Stimulated activated CD4-positive, alpha-beta T cell treated with anti-CD3 and anti-CD28 coated beads, Interleukin-1b, Interleukin-23, amount 100 ng/mL, for 1 hour (primary cell): ENCODE measurements at places on chromosomes 2 and 18.

- DNase-seq, result no peak
Measured at GRCh38 chr2:233288663-233289062, 19.0 kb upstream of the SAG start.

GRCh38 chr18:63145851-63146555 is 173.6 kb downstream of the BCL2 start:
- no peak for DNase-seq

- no peak for DNase-seq
Measured at GRCh38 chr2:19228715-19229114, 129.7 kb downstream of the OSR1 start.

- no peak for DNase-seq
Measured at GRCh38 chr2:68231061-68231372, 21.3 kb downstream of the PPP3R1 start.

DNA sequence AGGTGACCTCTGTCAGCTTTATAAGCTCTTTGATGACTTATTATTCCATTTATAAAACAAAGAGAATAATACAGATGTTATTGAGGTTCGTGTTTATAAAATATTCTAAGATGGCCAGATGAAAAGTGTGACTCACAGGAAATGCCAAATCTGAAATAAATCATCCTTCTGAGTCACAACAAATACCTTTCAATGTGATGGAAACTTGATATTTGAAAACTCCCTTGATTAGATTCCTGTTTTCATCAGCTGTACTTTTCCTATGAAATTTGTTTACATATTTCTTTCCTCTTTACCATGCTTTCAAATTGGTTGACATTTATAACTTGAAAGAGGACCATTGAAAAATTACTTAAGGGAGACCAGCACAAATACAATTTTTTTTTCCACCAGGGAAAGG is 30.6 kb upstream of the PPP1R1C start:
- DNase-seq, result no peak

GRCh38 chr2:9060819-9061218 is 57.3 kb upstream of the MBOAT2 start:
- no peak for DNase-seq

GRCh38 chr2:223855426-223855825 is 18.0 kb upstream of the AP1S3 start:
- DNase-seq, result no peak

DNA sequence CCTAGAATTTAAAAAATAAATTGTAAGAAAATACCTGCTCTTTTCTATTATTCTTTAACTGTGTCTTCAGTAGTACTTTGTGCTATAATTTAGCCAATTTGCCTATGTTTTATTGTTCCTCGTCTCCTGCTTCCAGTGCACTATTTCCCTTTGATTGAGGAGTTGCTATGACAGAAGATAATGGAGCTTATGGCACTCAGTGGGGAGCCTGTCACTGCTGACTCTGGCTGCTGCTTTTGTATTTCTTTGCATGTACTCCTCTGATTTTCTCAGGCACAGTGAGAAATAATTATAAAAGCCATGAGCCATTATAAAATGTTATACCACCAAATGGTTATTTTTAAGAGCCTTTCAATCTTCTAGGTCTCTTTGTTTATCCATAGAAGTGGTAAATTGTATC is 1310.8 kb upstream of the SLC39A10 start:
- no peak for DNase-seq

- DNase-seq, result no peak
Measured at GRCh38 chr18:39448942-39449341, 1883.3 kb upstream of the CELF4 start.

DNA sequence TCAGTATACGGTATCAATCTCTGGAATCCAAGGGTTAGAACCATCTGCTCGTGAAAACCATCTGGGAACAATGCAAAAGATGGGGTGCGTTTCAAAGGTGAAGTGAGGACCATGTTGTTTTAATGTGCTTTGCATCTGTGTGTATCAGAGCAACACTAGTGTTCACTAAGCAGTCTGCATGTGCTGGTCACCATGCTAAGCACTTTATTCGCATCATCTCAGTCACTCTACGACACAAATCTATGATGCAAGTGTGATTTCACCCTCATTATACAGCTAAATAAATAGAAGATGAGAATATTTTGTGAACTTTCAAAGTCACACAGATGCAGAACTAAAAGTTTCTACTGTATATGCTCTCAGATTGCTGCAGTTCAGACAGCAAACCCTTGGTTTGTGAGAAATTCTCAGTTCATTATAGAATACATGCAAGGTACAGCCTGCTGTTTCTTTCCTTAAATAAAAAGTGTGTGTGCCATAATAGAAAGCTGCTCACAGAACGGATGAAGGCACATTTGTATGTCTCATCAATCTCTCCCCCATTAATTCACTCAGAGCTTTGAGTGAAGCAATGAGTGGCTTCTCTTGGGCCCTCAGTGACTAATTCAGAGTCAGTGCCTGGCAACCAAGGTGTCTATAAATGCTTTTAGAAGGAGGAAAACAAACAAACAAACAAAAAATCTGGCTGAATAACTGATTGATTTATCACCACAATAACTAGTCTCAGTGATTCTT is 652.8 kb upstream of the SOX11 start:
- DNase-seq, result no peak

DNA sequence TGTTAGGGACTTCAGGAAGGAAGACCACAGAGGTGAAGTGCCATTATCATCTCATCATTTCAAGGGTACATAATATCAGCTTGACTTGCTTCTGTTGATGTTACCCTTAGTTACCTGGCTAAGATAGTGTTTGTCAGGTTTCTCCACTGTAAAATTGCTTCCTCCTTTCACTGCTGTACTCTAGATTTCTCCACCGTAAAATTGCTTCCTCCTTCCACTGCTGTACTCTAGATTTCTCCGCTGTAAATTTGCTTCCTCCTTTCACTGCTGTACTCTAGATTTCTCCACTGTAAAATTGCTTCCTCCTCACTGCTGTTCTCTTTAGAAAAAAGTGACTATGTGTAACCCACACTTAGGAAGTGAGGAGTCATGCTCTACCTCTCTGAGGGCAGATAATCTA is 1460.3 kb downstream of the SUCLG1 start:
- DNase-seq, result no peak

DNA sequence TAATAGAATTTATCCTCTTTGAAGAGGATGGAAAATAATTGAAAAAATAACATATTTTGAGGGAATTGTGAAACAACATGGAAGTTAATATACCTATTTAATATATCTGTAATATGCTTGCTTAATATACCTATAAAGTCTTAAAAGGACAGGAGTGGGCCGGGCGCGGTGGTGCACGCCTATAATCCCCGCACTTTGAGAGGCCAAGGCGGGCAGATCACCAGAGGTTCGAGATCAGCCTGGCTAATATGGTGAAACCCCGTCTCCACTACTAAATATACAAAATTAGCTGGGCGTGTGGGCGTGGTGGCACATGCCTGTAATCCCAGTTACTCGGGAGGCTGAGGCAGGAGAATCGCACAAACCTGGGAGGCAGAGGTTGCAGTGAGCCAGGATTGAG is 254.9 kb downstream of the TMX3 start:
- DNase-seq, result no peak

GRCh38 chr2:240244543-240244942 is 104.1 kb upstream of the OTOS start:
- DNase-seq, result no peak

DNA sequence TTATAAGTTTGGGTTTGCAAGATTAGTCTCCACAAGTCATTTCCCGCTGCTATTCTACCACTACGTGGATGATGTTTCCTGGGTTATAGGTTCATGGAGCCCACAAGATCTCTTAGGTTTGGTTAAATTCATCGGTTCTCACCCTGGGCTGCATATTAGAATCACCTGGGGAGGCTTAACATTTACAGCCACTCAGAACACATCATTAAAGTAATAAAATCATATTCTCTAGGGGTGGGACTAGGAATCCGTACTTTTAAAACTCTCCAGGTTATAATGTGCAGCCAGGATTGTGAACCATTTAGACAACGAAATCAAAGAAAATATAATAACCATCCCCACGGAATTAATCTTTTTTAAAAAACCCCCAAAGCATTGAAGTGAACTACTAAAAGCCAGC is 167.7 kb downstream of the ACTR3 start:
- no peak for DNase-seq

- no peak for DNase-seq
Measured at GRCh38 chr18:457521-458412, 42.7 kb downstream of the COLEC12 start.

DNA sequence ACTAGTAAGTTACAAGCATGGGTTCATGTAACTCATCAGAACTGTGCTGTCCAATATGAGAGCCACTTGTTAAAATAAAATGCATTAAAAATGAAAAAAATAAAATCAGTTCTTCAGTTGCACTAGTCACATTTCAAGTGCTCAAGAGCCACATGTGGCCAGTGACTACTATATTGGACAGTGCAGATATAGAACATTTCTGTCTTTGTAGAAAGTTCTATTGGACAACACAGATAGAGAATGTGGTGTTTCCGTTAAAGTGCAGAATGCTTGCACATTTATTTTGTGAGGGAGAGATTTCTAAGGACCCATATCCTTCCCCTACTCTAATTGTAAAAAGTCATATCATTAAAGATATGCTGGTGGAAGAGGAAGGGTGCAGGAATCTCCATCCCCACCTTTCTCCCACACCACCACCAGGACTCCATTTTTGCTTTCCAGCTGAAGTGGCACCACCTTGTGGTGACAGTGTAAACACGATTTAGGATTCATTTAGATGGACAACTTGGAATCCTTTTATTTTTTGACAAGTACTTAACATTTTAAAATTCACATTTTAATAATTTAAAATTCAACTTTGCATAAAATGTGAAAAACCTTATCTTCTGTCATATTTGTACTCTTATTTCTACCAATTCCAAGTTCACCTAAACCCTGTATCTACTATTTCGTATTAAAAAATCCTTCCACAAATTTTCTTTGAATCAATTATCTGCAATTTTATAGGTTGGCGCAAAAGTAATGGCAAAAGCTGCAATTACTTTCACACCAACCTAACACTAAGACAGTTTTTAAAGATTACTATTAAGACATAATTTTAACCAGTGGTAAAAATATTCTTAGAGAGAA is 9.4 kb upstream of the CD302 start:
- no peak for DNase-seq

- DNase-seq, result no peak
Measured at GRCh38 chr2:201698588-201699226, at the start of gene MPP4. TSS of gene MPP4 (minus strand) at chr2:201698644. CDS start at chr2:201693954, 4,690 bp downstream.

- DNase-seq, result no peak
Measured at GRCh38 chr18:29160170-29160569, 983.2 kb upstream of the CDH2 start.

- DNase-seq, result no peak
Measured at GRCh38 chr2:231470246-231470900, 6.1 kb upstream of the NCL start.

DNA sequence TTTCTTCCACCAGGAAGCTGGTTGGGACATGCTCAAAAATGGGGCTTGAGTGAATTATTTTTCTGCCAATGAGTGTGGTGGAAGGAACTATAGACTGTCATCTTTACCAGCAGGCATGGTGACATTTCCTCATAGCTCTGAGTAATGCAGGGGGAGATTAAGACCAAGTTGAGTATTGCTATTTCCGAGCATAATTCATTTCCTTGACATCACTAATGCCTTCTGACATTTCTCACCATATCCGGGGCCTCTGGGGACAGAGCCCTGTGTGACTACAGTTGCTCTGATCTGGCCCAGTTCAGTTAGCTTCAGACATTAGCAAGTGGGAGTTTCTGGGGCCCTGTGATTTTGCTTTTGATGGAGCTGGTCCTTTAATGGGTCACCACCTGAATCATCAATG is 410.4 kb downstream of the MEIS1 start:
- no peak for DNase-seq

DNA sequence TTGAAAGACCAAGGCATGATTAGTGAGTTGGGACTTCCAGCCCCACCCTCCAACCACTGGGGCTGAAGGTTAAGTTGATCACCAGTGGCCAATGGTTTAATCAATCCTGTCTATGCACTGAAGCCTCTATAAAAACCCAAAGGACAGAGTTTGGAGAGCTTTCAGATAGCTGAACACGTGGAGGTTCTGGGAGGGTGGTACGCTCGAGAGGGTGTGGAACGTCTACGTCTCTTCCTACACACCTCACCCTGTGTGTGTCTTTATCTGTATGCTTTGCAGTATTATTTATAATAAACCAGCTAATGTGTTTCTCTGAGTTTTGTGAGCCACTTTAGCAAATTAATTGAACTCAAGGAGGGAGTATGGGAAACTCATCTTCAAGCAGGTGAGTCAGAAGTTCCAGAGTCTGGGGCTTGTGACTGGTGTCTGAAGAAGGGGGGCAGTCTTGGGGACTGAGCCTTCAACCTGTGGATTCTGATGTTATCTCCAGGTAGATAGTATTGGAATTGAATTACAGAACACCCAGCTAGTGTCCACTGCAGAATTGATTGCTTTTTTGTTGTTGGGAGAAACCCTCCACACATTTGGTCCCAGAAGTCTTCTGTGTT is 20.3 kb downstream of the ACTR3 start:
- DNase-seq, result peak; percentile 29

GRCh38 chr2:101476605-101477208 is 1.8 kb upstream of the RFX8 start:
- no peak for DNase-seq

- no peak for DNase-seq
Measured at GRCh38 chr18:35862119-35862640, 110.3 kb upstream of the RMP24 start.

GRCh38 chr18:5890331-5891183 is 4.8 kb downstream of the TMEM200C start:
- no peak for DNase-seq
